ENCODE measurements at places on chromosomes 1 and 21.
A peak's percentile ranks its signal among the peaks of the same experiment; 100 is the strongest.

DNA sequence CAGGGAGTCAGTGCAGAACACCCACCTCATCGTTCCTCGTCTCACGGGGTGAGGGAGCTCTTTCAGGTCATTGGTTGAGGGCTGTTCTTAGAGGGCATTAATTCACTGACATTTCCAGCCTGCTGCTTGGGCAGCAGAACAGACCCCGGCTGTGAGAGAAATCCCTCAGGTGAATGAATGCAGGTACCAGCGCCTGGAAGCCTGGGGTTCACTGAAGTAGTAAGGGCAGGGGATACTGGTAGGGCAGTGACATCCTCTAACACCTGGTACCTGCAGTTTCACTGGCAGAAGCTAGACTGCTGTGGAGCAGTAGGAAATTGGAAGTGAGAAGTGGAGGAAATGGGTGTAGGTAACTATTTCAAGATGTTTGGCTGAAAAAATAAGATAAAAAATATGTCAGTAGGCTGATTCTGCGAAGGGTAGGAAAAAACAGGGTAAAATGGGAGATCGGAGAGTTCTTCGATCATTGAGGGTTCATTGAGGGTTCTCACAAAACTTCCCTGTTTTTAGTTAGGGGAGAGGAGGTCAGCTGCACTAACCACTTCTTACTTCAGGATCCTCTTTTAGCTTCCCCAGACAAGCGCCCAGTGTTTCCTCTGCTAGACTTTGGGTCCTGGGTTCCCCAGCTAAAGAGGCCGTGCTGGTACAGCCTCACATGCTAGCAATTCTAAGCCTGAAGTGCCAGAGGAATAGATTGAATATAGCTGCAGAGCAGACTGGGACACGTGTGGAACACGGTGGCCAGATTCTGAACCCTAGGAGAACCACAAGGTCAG is 55.2 kb downstream of the RNF220 start:
- no peak for DNase-seq

DNA sequence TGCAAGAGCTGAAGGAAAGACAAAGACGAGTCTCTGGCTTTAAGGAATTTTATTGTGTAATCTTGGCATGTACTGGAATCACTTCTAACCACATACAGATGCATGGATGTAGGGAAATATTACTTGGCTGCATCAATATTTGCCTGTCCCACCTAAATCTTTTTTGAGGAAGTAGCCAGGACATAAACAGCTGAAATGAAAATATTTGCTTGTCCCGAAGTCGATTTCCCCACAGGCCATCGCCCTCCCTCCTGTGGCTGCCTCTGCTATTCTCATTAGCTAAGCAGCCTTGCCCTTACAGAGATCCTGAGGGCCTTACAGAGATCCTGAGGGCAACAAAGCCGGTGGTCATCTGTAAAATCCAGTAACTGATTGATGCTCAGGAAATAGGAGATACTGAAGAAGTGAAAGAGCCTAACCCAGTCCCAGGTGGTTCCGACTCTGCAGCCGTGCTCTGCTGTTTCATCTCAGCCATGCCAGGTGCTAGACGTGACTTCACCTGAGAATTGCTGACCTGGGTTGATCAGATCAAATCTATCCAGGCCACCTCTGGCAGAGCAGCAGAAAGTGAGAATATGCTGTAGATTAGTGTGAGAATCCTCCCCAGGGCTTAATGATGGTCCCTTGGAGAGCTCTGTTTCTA is 25.5 kb downstream of the MAN1C1 start:
- no peak for DNase-seq

DNA sequence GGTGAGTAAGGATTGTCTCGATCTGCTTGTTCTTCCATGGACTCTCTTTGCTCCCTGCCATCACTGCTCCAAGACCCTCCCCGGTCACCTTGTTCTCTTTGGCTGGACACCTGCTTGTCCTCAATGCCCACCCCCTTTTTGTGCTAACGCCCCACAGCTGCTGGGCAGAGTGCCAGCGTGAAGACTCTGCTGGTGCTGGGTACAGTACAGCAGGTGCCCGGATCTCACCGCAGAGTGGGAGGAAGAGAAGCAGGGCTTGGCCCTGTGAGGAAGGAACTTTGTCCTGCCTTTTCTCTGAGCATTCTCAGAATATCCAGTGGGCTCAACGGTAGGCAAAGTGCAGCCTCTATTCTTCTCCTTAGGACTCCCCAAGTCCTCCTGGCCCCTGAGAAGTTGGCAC is 90.1 kb downstream of the PLXNA2 start:
- DNase-seq = no peak

- DNase-seq = no peak
Observed at GRCh38 chr1:20660847-20661206, 342 bp downstream of the DDOST start.

DNA sequence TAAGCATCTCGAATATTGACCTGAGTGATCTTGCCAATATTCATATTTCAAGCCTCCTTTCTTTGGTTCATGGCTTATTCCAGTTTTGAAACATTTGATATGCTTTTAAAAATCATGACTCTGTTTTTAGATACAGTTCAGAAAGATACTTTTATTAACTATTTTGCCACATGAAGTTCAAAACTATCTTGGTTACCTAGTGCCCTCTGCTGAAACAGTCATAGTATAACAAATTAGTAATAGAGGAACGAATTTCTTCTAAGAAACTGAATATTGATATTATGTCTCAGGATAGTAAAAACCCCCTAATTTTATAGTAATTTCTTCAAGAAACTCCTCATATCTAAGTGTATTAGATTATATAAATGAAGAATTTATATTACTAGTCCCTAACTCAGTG is 52.6 kb upstream of the RC3H1 start:
- no peak for DNase-seq

DNA sequence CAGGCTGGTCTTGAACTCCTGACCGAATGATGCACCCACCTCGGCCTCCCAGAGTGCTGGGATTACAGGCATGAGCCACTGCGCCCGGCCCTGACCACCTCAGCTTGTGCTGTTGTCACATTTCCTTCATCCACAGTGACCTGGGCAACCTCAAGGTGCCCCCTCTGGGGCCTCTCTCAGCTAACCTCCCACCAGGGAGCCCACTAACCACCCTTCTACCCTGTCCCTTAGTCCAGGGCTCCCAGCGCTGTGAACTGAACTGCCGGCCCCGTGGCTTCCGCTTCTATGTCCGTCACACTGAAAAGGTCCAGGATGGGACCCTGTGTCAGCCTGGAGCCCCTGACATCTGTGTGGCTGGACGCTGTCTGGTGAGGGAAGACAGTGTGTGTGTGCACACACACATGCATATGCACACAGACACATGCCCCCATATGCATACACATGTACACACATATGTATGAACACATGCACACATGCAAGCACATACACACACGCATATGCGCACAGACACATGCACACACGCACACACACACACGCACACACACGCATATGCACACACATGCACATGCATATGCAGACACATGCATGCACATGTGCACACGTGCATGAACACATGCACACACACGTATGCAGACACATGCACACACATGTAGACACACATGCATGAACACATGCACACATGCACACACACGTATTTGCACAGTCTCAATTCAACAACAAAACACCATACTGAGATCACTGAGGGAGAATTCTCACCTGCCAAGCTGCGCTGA is 6.2 kb downstream of the ADAMTSL4 start:
- DNase-seq = no peak

DNA sequence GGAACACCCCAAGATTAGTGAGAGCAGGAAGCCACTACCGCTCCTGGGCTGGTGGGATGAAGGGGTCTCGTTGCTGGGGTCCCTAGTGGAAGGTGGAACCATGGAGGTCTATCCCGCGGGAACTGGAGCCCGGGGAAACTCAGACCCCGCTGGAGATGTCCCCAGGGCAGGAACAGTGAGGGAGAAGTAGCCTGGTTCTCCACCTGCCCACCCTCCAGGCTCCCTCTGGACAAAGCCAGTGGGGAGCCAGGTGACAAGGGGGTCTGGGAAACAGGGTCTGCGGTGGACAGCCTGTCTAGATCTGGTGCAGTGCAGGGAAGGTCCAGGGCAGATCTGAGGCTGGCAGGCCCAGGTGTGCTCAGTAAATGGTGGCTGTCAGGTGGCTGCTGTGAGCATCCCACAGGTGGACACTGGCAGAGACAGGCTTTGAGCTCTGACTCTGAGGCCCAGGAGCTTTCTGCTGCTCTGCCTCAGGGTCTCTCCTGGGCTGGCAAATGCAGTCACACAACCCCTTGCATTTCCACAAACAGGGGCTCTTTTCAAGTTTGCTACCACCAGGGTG is 88.0 kb upstream of the TLR5 start:
- DNase-seq = no peak

- DNase-seq = peak; percentile 66
Observed at GRCh38 chr1:1540090-1540817, at the start of gene TMEM240. TMEM240 (minus strand) TSS chr1:1540624; CDS start chr1:1540346, 278 bp downstream.

- no peak for DNase-seq
Observed at GRCh38 chr1:96721053-96721415, 550 bp upstream of the PTBP2 start.

- DNase-seq = no peak
Observed at GRCh38 chr1:218711884-218712674, 366.9 kb downstream of the TGFB2 start.

GRCh38 chr1:24418898-24419628 is 3.5 kb downstream of the NIPAL3 start:
- DNase-seq = no peak

- peak; percentile 87 for DNase-seq
Observed at GRCh38 chr1:6447818-6448748, 17.9 kb downstream of the TNFRSF25 start.

DNA sequence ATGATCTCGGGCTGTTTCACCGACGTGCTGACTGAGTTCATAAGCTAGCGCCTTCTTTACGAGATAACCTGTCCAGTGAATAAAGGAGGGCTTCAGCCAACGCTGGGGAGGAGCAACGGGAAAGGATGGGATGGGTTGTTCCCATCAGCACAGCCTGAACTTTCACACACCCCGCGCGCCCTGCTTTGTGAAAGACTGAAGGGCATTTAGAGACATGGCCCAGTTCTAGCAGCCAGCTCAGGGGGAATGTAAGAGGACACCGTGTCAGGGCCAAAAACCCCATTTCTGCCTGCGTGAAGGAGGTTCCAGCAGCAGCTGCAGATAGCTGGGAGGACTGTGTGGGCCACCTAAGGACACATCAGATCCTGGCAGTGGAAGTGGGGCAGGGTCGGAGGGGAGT is 255.1 kb upstream of the RAB4A start:
- no peak for DNase-seq

DNA sequence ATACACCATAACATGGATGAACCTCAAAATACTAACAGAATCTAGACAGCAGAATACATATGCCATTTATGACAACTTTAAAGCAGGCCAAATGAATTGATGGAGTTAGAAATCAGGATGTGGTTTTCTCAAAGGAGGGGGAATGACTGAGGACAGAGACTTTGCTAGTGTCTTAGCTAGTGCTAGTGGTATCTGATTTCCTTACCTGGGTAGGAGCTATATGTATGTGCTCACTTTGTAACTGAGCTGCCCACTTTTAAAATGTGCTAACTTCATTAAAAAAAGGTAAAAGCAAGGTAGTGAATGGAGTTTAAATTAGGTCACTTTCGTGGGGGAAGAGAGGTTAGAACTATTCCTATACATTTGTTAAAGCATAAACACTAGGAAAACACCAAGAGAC is 2.6 kb downstream of the GTF2B start:
- DNase-seq = no peak

GRCh38 chr1:229863651-229864545 is 203.1 kb upstream of the GALNT2 start:
- DNase-seq = no peak

- no peak for DNase-seq
Observed at GRCh38 chr1:103327054-103327719, 198.3 kb upstream of the RNPC3 start.

- DNase-seq = no peak
Observed at GRCh38 chr1:76160225-76160624, 85.7 kb downstream of the ST6GALNAC3 start.

GRCh38 chr1:165218731-165219130 is 137.8 kb downstream of the LMX1A start:
- no peak for DNase-seq

GRCh38 chr1:227785805-227786671 is 29.4 kb upstream of the PRSS38 start:
- no peak for DNase-seq

- peak; percentile 43 for DNase-seq
Observed at GRCh38 chr1:211829343-211830054, 1.1 kb downstream of the LPGAT1 start.

DNA sequence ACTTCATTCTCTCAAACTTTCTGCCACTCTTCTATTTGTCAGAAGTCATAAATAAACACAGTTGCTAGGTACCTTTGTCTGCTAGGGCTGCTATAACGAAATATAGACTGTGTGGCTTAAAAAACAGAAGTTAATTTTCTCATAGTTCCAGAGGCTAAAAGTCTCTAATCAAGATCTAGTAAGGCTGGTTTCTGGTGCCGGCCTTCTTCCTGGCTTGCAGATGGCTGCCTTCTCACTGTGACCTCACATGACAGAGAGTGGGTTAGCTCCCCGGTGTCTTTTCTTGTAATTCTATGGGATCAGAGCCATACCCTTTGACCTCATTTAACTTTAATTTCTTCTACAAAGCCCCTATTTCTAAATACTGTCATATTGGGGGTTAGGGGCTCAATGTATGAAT is 5.9 kb downstream of the PDC start:
- no peak for DNase-seq

DNA sequence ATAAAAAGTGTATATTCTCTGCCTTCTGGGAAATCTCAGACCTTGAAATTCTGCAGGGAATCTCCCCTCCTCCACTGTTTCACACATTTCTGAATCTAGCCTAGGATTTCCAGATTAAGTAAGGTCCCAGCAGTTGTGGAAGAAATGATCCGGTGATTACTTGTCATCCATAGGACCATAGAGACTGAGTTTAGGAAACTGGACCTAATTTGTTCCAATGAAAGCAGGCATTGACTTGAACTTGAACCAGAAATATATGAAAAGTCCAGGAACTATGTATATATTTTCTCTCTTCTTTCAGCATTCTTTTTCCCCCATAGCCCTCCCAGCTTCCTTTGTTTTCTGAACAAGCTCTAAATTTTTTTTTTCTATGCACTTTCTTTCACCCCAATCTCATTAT is 149.5 kb upstream of the SPAG17 start:
- DNase-seq = no peak

DNA sequence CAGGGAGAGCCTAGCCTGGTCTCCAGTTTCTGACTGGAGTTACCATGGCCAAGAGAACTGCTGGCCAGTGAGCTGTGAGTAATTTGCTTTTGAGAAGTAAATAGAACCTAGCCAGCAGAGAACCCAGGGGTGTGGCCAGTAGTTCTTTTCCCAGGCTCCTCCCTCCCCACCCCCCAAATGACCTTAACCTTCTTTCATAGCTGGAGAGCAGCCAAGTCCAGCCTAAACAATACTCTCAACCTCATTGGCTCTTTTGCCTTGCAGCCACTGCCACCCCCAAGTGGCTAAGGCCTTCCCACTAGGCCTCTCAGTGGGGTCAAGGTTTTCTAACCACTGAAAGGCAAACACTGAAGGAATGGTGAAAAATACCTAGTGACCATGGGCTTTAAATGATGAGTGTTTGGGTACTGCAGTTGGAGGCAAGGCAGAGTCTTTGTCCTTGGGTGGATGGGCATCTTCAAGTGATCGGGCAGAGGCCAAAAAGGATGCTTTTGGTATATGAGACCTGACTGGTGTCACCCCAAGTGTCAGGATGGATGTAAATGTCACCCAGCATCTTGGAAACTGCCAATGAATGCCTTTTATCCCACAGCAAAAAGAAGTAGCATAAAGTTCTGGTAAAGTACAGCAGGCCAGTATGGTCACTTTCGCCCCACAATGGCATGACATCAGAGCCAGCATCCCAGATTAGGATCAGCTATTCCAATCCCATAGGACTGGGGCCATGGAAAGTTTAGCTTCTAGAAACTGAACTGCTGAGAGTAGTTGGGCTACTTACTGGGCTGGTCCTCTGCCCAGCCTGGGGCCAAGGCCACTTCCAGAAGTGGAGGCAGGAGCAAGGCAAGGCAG is 3.5 kb upstream of the PIGV start:
- DNase-seq = no peak

GRCh38 chr1:90557706-90558105 is 159.4 kb downstream of the BARHL2 start:
- DNase-seq = no peak

Measured in NCI-H2171 (cell line).